ENCODE measurements at places on chromosomes 6 and 20.

DNA sequence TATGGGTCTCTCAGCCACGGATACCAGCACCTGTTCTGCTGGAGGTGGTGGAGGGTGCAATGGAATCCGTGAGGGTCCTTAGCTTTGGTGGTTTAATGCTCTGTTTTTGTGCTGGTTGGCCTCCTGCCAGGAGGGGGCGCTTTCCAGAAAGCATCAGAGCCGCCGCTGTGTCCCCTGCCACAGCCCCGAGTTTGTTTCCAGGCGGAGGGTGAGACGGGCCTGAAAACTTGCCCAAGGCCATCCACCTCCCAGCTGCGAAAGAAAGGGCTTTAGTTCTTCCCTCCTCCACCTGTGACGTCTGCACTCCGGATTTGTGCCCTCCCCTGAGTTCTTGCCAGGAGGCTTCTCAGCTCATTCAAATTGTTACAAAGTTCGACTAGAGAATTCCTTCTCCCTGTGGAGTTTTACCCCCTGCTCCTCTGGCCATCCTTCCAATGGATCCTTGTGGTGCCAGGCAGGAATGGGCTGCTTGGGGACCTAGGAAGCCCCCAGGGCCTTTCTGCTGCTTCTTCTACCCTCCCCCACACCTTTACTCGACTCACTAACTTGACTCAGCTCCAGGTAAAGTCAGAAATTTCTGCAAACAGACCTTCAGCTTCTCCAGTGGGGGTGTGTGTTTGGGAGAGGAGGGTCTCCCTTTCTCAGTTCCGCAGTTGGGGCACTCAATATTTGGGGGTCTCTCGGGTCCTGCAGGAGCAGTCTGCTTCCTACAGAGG is 873.7 kb downstream of the KIF16B start:
- no peaks in the 10 kb centered on the region for H3K27me3 ChIP-seq
- H3K27ac ChIP-seq, result no peak overlapping the region
- H3K4me3 ChIP-seq, result no peak overlapping the region
- no peak for DNase-seq
- peaks cover 9% of the 10 kb centered on the region for H3K4me1 ChIP-seq

- H3K27ac ChIP-seq, result no peak overlapping the region
- H3K36me3 ChIP-seq, result peaks cover 20% of the 10 kb centered on the region
- no peak for DNase-seq
- no peaks in the 10 kb centered on the region for H3K27me3 ChIP-seq
- H3K4me3 ChIP-seq, result no peak overlapping the region
- no peaks in the 10 kb centered on the region for H3K4me1 ChIP-seq
Measured at GRCh38 chr6:147231589-147231988, 27.4 kb downstream of the STXBP5 start.

DNA sequence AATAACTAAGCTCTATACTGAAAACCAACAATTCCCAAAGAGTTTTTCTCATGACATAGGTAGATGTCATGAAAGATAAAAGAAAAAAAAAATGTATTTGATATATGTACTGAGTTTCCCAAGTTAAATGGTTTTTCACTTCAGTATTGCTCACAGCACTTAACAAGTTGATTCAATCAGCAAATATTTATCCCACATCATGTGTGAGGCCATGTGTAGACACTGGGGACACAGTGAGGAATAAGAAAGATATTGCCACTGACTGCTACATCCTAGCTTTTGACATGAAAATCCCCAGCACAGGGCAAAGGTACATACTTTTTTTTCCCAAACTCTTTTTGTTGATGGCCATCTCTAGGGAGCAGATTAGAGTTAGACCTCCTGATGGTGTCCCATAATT is 25.3 kb downstream of the SPTLC3 start:
- H3K36me3 ChIP-seq, result no peaks in the 10 kb centered on the region
- DNase-seq, result no peak
- no peaks in the 10 kb centered on the region for H3K4me1 ChIP-seq
- no peaks in the 10 kb centered on the region for H3K27me3 ChIP-seq

DNA sequence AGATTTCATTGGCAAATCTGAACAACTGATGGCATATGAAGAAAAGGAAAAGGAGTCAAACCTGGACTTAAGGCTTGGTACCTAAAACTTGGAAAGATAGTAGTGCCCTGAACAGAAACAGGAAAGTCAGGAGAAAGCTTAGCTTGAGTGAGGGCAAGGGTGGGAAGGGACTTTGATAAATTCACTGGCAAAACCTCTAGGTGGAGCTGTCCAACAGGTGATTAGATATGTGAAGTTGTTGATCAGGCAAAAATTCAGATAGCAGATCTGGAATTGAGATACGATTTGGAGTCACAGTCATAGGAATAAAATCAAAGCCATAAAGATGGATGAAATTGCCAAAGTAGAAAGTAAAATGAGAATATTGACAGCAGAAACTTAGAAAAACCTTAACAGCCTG is 16.1 kb upstream of the ZNF292 start:
- H3K27me3 ChIP-seq, result no peaks in the 10 kb centered on the region
- no peaks in the 10 kb centered on the region for H3K4me1 ChIP-seq
- peak; percentile 42 for DNase-seq

DNA sequence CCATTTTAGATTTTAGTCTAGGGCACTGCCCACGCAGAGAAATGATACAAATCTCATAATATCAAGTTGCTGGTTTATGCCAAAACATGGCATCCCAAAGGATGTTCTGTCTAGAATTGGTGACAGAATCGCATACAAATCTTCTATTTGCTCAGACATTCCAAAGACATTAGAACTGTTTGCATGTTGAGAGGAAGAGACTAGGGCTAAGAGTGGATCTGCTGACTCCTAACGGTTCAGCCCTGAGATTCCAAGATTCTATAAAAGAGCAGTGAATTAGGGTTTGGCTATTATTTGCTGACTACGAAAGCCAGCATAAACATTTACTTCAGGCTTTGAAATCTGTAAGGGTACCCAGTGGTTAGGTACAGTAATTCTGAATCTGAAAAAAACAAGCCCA is 3.6 kb downstream of the EPB41L2 start:
- H3K4me3 ChIP-seq, result no peak overlapping the region
- 0 out of 2 replicates have a peak overlapping the region, but pooled peaks have one; percentile 19 for H3K27ac ChIP-seq

- peaks cover 10% of the 10 kb centered on the region for H3K27me3 ChIP-seq
- H3K4me1 ChIP-seq, result peaks cover 3% of the 10 kb centered on the region
- H3K36me3 ChIP-seq, result no peaks in the 10 kb centered on the region
- DNase-seq, result no peak
- no peak overlapping the region for H3K27ac ChIP-seq
Measured at GRCh38 chr6:131130554-131130940, 4.7 kb upstream of the AKAP7 start.

DNA sequence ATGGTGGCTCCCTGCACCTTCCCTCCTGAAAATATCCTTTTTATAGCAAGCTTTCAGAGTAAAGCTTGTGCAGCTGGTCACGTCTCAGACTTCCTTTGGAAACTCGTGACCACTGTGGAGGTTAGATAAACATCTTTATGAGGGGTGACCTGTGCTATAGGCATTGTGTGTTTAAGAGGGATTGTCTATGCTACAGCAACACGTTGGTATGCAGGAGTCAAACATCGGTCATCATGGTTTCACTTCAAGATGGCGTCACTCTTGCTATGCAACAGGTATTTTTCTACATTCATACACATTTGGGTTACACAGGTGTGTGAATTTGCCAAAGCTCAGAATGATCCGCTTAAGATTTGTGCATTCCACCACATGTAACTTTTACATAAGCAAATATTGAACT is 14.6 kb upstream of the BLCAP start:
- H3K4me1 ChIP-seq, result no peaks in the 10 kb centered on the region
- no peak overlapping the region for H3K27ac ChIP-seq
- H3K36me3 ChIP-seq, result no peaks in the 10 kb centered on the region
- H3K4me3 ChIP-seq, result no peak overlapping the region

DNA sequence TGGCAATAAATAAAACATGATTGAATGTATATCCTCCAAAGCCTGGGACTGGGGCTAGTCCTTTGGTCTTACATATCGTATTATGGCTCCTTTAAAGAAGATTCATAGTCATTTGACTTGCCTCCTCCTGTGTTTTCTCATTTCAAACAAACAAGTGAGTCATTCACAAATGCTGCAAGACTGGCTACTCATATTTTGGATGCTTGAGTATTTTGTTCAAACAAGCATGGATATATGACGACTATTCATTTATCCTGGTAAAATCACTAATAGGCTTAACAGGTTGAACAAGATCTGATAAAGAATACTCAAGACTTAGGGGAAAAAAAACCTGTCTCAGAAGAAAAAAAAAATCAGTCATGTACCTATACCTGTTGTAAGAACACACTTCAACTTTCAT is 111.1 kb upstream of the CCDC28A start:
- H3K4me3 ChIP-seq, result no peak overlapping the region
- peaks cover 6% of the 10 kb centered on the region for H3K27me3 ChIP-seq
- H3K4me1 ChIP-seq, result no peaks in the 10 kb centered on the region
- DNase-seq, result no peak
- H3K27ac ChIP-seq, result no peak overlapping the region
- H3K36me3 ChIP-seq, result no peaks in the 10 kb centered on the region

- no peak overlapping the region for H3K4me3 ChIP-seq
- peaks cover 19% of the 10 kb centered on the region for H3K4me1 ChIP-seq
- no peaks in the 10 kb centered on the region for H3K36me3 ChIP-seq
- DNase-seq, result no peak
- no peak overlapping the region for H3K27ac ChIP-seq
Measured at GRCh38 chr20:51190783-51191180, 167.9 kb upstream of the KCNG1 start.
